ENCODE measurements at places on chromosomes 5 and 9. TPM values are rescaled to one million over a fixed set of nuclear protein-coding genes. Genes with fewer than 3 reads are reported as not detected.

DNA sequence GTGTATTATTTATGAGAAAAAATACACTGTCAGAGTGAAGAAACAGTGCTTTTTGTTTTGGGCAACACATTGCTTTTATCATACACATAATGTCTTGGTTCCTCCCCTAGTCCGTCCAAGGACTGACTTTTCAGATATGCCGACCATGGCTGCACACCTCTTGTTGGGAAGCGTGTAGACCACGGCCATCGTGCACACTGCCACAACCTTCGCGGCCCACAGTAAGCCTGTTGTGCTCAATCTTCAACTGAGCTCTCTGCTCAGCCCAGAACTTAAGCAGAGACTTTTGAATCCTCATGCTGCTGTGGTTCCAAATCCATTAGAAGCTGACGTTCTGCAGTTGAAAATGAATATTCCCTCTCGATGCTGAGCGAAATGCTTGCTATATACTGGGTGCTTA lies 157.6 kb upstream of the IRX2 start:
- no peak for DNase-seq

DNA sequence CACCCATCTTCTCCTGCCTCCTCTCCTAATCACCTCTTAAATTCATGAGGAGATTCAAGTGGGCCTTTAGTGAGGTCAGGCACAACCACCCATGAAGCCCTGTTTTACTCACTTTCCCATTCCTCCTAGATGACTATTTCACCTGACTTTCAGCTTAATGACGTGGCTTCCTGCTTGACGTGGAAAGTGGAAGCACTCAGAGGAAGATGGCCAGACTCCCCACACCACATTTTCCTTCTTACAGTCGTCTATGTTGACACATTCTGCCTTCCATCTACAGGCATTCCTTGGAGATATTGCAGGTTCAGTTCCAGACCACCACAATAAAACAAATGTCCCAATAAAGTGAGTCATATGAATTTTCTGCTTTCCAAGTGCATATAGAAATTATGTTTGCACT lies 146.4 kb upstream of the TAS2R1 start:
- DNase-seq: no peak

The RASEF gene
- not detected for total RNA-seq

The ARL10 gene
- 8.7 TPM for total RNA-seq

The TSSK1B gene
- total RNA-seq: not detected

DNA sequence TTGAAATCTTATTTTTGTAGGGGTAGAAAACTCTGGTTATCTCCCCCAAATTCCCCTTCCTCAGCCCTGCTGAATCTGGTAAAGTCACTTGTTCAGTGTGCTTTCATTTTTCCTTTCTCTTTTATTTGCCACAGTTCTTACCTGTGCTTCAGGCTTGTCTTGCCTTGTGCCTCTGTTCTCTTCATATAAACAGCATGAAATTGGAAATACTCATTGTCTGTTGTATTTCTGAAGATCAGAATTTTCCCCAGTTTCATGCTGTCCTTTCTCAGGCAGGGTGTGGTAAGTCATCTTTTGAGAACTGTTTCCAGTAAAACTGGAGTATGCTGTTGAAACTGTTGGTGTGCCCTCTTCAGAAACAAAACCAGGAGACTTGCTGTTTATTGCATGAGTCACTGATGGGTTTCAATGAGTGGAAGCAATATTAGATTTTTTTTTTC lies 7.0 kb downstream of the PAM start:
- no peak for DNase-seq

The SLC34A3 gene
- total RNA-seq: not detected

- no peak for DNase-seq
These were observed 38.9 kb downstream of the ACO1 start for GRCh38 chr9:32423371-32423770.

The PCDHAC1 gene
- not detected for total RNA-seq

The KCNIP1 gene
- not detected for total RNA-seq

GRCh38 chr5:1026700-1027621 lies 18.4 kb downstream of the NKD2 start:
- DNase-seq: no peak

DNA sequence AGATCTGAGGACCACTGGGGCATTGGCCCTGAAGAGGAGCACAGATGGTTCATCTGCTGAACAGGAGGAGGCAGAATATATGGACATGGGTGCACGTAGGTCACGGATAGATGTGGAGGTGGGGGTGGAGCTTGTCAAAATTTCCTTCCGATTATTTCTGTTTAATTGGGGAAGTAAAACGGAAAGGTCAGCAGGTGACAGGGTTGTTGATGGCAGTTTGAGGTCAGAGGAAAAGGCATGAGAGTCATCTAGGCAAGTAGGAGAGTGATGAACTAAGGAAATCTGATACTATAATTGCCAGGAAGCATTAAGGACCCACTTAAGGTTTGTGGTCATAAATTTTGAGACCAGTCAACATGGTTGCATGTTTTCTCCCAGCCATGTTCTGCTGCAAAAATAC lies 8.4 kb upstream of the FAM81B start:
- DNase-seq: no peak

DNA sequence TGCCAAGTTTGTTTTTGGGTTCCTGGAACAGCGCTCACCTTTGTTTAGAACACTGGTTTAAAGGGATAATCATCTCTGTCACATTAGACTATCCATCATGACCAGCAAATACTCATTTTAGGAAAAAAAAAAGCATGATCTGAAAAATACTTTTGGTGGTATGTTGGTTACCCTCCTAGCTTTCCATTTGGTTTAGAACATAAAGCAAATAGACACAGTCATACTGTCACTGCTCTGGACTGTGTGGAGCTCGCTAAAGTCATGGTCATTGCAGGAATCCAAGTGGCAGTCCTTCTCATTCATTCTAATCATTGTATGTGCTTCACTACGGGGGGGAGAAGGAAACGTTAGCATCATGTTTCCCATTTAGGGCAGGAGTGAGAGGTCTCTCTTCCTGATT lies 83.5 kb downstream of the PIK3R1 start:
- no peak for DNase-seq

- DNase-seq: no peak
These were observed 23.4 kb downstream of the ANXA6 start for GRCh38 chr5:151134228-151134627.

DNA sequence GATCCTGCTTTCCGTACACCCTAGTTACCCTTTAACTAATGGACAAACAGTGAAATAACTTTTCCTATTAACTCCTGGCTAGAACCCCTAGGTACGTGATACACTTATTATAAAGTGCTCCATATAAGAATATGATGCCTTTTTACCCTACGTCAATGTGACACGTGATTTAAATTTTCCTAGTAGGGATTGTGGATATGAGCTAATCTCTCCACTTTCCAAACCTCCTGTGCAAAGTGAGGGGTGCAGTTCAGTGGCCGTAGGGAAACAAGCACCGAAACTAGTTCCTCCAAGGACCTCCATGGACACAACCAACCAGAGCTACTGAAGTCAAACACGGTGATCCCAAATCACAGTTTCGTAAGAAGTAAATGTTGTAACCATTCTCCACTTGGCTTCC lies 19.3 kb downstream of the NFIB start:
- DNase-seq: no peak

DNA sequence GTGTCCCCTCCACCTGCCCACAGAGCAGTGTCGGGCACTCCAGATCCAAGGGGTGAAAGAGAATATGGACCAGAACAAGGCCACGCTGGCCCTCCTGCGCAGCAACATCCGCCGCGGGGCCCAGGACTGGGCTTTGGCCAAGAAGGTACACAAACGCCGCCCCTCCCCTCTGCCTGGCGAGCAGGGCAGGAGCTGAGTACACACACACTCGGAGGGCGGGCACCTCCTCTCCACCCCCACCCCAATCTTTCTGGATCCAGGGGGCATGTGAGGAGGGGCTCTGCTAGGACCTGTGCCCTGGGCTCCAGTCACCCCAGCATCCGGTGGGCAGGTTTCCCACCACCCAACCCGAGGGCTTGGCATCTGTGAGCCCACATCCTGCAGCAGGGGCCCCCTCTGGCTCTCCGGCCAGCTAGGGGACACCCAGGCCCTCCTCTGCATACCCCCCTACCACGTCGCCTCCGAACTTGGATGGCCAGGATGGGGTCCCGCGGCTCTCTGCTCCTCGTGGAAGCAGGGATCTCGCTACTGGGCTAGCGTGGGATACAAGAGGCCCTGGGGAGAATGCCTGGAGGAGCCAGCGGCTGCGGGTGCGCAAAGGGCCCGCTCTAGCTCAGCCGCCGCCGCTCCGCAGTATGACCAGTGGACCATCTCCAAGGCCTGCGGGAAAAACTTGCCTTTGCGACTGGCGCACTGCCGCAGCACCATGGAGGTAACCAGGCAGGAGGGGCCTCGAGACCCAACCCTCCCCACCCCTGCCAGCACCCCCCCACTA lies 3.1 kb downstream of the CCDC183 start:
- no peak for DNase-seq

DNA sequence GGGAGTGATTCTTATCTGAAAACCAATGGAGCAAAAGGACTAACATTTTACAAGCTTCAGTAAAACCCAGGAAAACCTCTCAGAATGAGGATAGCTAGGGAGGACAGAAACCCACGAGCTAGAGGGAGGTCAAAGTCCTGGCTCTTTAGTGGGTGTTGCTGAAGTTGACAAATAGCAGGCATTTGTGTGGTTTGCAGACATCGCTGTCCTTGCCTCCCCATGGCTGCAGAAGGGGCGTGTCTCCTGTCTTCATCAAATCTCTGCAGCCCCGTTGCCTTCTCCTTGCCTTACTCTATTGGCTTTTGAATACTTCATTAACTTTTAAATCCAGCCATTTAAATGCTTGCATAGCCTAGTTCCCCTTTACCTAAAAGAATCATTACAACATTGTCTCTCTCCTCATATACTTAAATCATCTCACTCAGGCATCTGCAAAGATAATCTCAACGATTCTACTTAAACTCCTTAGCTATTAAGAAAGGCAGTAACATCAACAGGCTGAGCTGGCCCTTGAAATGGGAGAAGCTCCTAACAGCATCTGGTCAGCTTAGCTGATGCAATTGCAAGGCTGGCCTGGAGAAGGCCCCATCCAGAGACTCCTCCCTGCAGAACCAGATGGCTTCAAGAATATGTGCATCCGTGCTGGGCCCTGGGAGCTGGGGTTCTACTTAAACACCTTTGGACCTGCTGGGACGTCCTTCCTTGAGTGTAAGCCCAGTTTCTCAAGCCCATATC lies 152.8 kb upstream of the TAS2R1 start:
- DNase-seq: no peak

DNA sequence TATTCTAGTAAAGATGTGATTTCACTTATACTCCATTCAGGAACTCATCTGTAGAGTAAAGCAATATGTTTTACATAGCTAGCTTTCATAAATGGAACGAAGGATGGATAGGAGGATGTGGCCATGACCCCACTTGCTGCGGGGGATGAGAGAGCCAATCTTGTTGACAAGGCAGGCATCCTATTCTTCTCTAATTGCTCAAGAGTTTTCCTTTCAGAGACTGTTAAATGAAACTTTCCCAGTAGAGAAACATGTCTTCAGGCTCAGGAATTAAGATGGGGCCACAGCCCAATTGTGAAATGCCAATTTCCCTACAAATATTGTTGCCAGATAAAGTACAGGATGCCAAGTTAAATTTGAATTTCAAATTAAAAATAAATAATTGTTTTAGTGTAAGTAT lies 196.2 kb upstream of the TUT7 start:
- DNase-seq: no peak

The ELAVL2 gene
- not detected for total RNA-seq

DNA sequence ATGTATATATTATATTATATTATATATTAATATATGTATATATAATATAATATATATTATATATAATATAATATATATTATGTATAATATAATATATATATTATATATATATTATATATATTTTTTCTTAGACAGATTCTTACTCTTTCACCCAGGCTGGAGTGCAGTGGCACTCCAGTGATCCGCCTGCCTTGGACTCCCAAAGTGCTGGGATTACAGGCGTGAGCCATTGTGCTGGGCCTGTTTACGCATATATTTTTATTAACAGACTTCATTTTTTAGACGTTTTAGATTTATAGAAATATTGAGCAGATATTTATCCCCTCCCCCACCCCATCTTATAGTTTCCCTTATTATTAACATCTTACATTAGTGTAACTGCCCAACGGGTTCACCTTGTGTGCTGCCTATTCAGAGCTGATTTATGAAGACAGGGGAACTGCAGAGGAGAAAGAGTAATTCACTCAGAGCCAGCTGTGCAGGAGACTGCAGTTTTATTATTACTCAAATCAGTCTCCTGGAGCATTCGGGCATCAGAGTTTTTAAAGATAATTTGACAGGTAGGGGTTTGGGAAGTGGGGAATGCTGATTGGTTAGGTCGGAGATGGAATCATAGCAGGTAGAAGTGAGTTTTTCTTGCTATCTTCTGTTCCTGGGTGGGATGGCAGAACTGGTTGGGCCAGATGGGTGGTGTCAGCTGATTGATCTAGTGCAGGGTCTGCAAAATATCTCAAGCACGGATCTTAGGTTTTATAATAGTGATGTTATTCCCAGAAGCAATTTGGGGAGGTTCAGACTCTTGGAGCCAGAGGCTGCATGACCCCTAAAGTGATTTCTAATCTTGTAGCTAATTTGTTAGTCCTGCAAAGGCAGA lies 93.4 kb downstream of the UNC13B start:
- DNase-seq: no peak

DNA sequence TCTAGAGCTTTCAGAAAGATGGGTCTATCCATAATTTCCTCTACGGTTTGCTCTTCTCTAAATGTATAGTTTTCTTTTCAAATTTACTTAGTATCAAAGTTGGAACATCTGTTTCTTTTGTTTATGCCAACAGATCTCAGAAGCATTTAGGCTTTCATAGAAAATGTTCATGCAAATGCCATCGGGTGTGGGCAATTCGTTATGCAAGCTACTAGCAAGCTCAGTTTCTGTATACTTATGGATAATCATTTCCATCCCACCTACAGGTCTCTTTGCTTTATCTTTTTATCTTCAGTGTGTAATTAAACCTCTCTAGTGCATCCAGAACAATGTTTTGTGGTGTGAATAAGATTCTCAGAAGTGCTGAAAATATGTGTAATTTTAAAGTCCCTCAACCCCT lies 59.9 kb downstream of the NUDT12 start:
- DNase-seq: no peak

- DNase-seq: no peak
These were observed 80.2 kb downstream of the GNAQ start for GRCh38 chr9:77951369-77951768.

DNA sequence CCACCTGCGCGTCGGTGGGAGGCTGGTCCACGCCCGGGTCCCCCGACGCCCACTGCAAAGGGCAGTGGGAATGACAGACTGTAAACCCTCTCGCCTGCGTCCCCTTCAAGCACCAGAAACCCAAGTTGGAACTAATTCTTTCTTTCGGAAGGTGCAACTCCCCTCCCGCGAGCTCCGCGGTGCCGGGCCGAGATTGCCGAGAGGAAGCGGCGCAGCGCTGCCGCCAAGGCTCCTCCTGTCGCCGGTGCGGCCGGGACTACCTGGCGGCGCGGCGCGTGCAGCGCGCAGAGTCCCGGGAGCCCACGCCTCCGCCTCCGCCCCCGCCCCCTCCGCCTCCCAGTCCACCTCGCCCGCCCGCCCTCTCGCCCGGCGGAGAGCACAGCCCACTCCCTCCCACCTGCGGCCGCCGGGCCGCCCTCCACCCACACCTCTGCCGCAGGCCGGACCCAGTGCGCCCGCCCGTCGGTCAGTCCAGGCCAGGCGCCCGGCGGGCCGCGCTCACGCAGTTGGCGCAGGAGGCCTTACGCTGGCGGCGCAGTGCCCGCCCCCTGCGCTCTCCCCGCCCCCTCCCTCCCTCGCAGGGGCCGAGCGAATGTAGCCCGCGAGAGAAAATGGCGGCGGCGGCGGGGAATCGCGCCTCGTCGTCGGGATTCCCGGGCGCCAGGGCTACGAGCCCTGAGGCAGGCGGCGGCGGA lies at the start of gene MAP3K1:
TSS of gene MAP3K1 (plus strand) at position 587 of the 695 bp plus-strand sequence. CDS start at position 612, 25 bp downstream.
- DNase-seq: peak; percentile 92

All from naive thymus-derived CD4-positive, alpha-beta T cell (primary cell).